ENCODE measurements at places on chromosomes 4 and X.

- no peak for DNase-seq
Measured at GRCh38 chr4:41542526-41543275, 4.7 kb downstream of the LIMCH1 start.

DNA sequence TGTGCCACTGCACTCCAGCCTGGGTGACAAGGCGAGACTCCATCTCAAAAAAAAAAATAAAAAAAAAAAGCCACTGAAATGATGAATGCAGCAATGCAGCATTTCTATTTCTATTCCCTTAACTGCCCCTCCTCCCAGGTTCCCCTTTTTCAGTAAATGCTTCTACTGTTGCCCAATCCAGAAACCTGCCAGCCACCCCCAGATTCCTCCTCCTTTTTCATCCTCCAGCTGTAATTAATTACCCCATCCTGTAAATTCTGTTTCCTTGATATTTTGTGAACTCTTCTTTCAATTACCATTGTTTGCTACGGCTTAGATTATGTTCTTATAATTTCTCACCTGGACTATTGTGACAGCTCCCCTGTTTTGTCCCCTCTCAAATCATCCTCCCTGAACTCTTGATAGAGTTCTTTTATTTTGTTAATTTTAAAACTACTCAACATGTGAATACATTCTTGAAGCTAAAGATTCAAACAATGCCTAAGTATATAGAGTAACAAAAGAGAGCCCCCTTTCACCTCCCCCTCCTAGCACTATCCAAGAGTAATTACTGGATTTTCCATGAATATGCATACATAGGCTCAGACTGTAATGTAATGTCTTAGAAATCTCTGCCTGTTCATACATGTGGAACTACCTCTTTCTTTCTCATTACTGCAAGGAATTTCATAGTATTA lies 140.6 kb upstream of the GPC4 start:
- no peak for DNase-seq

GRCh38 chr4:57403591-57403990 lies 293.4 kb upstream of the IGFBP7 start:
- DNase-seq = no peak

DNA sequence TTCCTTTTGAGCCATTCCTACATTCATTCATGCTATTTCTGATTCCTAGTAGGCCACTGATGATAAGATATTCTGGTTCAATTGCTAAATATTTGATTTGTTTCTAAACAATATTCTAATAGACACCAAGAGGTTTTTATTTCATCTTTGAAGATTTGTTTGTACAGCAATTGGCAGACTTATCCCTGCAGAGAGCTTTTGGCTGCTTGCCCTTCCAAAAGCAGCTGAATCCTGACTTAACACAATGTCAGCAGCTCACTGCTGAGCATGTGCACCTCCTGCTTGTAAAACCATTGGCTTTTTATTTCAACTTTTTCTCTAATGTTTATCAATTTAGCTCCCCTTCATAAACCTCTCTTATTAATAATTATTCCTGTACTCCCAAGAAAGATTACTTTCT lies 45.3 kb downstream of the MMRN1 start:
- peak; percentile 38 for DNase-seq

DNA sequence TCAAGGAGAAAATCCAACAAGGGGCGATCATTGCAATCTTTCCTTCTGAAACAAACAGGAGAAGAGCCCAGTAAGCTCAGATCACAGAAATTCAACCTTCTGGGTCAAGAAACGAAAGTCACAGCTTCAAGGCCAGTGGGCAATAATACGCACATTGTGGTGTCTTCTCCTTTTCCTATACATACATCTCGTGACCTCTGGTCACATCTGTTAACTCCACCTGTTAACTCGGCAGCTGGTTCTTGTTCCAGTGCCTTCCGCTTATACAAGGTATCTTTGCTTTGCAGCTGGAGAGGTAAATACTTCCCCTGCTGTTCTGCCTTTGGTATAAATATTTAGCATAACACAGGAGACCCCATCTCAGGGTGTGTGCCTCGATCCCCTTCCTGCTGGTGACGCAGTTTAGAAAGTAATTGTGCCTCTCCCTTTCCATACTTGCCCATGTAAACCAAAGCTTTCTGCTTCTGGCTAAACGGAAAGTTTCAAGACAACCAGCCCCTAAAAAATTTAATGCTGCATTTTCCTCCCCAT lies 45.0 kb downstream of the CCDC149 start:
- no peak for DNase-seq

DNA sequence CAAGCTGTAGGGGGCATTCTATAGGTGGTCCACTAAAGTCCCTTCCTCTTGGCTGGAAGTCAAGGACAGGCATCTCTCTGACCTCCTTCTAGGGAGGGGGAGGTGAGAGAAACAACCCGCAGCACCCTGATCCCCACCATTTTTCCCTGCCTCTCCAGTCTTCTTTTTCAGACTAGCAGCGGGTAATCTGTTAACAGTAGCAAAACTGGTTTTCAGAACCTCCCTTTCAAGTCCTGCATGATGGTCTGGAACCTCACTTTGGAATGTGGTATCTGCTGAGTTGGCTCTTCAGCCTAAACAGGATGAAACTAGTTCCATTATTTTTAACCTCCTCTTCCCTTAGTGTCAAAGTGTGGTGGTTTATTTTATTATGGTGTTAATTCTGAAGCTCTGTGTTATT lies 196.0 kb downstream of the NWD2 start:
- no peak for DNase-seq

GRCh38 chrX:140318296-140318695 lies 186.6 kb downstream of the SOX3 start:
- no peak for DNase-seq

GRCh38 chr4:1309261-1310010 lies 19.7 kb downstream of the MAEA start:
- peak; percentile 82 for DNase-seq

DNA sequence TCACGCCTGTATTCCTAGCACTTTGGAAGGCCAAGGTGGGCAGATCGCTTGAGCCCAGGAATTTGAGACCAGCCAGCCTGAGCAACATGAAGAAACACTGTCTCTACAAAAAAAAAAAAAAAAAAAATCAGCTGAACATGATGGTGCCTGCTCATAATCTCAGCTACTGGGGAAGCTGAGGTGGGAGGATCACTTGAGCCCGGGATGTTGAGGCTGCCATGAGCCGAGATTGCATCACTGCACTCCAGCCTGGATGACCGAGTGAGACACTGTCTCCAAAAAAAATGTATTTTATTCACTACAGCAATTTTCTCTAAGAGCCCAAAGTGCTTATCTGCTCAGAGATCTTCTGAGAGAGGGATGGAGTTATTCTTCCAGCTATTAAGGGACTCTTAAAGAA lies 215.8 kb upstream of the PPP3CA start:
- DNase-seq = no peak

DNA sequence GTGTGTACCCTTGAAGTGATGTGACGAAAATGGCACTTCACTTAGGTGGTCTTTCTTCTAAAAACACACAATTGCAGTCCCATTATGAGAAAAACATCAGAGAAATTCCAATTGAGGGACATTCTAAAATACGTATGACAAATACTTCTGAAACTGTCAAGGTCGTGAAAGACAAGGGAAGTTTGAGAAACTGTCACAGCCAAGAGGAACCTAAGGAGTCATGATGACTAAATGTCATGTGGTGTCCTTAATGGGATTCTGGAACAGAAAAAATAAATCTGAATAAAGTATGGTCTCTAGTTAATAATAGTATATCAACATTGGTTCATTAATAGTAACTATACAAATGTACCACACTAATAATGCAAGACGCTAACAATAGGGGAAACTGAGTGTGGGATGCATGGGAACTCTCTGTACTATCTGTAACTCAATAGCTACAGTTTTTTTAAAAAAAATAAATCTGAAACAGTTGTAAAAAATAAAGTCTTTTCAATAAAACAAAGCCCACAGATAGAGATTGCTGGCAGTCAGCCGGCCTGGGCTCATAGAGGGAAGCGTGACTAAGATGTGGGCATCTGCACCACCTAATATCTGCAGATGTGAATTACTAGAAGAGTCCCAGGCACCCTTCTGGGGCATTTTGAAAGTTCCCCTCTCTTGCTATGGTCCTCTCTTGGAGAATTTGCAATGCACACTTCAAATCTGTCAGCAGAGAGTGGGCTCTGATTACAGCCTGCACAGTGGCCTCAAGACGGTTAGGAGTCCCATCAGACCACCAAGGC lies 47.6 kb downstream of the MID1IP1 start:
- no peak for DNase-seq

- DNase-seq = no peak
Measured at GRCh38 chr4:94307231-94307871, 35.3 kb downstream of the HPGDS start.

DNA sequence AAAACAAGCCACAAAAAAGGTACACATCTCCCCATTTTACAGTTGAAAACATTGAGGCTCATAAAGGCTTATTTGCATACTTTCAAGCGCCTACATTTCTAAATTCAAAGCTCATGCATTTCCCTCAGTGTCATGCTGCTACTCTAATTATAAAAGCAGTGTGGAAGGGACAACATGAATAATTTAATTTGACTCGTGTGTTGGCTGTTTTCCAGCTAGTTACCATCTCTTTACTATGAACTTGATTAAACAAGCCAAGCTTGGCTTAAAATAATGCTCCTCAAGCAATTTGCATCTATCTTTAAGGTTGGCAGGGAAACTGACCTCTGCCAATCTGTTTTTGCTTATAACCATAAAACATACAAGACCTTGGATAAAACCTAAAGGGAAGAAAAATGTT lies 252.5 kb upstream of the NEIL3 start:
- no peak for DNase-seq

- no peak for DNase-seq
Measured at GRCh38 chr4:128068918-128069317, 7.8 kb downstream of the LARP1B start.

- no peak for DNase-seq
Measured at GRCh38 chr4:151459375-151459774, 50.4 kb downstream of the FHIP1A start.

GRCh38 chrX:111467896-111468295 lies 43.5 kb upstream of the SERTM2 start:
- DNase-seq = peak; percentile 61

DNA sequence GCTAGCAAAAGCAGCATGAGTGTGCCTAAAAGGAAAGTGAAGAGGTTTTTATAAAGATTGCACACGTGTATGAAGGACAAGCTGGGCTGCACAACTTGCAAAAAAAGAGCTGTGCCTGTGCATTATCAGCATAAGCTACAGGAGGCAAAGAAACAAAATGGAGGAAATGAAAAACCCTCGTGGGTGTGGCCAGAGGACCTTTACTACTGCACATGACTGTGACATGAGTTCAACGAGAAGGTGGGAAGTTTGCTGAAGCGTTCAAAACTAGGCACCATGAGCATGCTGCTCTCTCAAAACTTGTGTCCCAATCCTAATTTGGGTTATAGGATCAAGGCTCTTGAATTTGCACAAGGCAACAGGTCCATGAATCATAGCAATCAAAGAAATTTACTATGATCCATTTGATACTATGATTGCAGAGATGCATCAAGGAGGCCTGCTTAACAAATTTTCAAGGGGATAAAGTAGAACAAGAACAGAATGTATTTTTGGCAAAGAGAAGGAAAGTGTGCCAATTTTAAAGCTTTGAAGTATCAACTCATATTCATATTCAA lies 38.1 kb upstream of the CXorf38 start:
- DNase-seq = no peak

- DNase-seq = peak; percentile 36
Measured at GRCh38 chrX:35919536-35920309, at the start of gene CFAP47. Gene CFAP47, plus strand, starts transcription at chrX:35919734. Its CDS starts 66 bp downstream, at chrX:35919800.

All from dorsolateral prefrontal cortex (tissue), 122 donors.